ENCODE measurements at places on chromosomes 4 and X.

DNA sequence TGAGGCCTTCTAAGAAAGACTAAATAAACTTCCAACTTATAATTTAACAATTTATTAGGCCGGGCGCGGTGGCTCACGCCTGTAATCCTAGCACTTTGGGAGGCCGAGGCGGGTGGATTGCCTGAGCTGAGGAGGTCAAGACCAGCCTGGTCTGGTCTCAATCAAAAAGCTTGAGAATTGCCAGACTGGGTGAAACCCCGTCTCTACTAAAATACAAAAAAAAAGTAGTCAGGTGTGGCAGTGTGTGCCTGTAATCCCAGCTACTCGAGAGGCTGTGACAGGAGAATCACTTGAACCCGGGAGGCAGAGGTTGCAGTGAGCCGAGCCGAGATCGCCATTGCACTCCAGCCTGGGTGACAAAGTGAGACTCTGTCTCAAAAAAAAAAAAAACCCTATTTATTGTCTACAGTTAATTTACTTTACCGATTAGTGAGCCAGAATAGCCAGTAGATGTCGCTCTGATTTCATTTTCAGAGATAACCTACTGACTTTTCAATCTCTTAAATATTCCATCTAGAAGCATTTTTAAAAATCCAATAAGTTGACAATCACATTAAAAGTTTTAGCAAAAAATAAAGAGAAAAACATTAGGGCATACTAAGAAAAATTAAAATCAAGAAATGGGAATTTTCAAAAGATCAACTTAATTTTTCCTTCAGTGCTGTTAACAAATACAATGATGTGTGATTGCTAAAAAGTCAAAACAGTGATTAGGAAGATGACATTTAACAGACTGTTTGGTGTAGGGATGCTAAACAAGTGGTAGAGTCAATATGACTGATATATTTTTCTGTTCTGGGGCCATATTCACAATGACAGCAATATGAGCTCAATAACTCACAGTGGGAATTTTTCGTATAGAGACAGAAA lies 4.3 kb upstream of the SHROOM3 start:
- peak; percentile 50 for DNase-seq

GRCh38 chrX:155956099-155956498 lies 41.4 kb upstream of the IL9R start:
- no peak for DNase-seq

DNA sequence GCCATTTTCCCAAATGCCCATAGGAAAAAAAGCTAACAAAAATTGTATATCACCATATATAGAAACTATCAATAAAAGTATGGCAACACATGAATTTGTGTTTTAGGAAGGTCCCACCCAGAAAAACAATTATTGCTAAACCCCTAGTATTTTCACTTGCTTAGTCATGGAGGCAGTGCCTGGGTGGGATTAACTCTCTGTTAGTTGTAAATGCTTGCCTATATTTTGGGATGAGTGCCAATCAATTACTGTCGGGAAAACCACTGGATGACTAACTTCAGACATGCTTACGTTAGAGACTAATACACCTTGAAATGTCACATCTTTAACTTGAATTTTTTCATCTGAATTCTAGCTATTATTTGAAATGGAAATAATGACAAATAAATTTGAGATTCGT lies 33.9 kb downstream of the TMPRSS11A start:
- no peak for DNase-seq

- DNase-seq = no peak
Observed at GRCh38 chrX:108641589-108642272, 94.6 kb downstream of the IRS4 start.

DNA sequence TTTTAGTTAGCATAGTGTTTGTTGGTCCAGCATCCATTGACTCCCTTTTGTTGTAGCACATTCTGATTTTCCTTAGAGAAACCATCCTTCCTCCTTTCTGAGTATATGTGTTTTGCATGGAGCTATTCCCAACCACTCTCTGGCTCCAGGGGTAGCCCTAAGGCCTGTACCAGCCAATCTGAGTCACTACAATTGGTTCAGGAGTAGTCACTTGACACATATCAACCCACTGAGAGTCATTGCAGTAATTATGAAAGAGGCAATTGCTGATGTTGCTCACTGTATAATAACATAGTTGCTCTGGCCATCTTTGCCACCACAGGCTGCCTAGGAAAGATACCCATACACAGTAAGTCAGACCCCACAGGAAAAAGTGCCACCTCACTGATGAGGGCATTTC lies 71.2 kb upstream of the GRID2 start:
- DNase-seq = no peak

- no peak for DNase-seq
Observed at GRCh38 chrX:19343085-19343534, 617 bp upstream of the PDHA1 start.

DNA sequence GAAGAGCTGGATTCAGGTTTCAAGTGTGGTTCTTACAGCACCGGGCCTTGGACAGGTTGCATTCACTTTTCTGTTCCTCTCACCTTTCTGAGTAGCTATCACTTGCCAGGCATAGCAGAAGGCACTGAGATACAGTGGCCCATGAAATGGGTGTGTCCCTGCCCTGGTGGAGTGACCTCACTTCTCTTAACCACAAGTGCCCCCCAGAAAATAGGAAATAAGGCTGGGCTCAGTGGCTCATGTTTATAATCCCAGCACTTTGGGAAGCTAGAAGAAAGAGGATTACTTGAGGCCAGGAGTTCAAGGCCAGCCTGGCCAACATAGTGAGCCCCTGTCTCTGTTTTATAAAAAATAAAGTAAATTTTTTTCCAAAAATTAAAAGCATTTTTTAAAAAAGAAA lies 101.7 kb upstream of the KIT start:
- DNase-seq = no peak

DNA sequence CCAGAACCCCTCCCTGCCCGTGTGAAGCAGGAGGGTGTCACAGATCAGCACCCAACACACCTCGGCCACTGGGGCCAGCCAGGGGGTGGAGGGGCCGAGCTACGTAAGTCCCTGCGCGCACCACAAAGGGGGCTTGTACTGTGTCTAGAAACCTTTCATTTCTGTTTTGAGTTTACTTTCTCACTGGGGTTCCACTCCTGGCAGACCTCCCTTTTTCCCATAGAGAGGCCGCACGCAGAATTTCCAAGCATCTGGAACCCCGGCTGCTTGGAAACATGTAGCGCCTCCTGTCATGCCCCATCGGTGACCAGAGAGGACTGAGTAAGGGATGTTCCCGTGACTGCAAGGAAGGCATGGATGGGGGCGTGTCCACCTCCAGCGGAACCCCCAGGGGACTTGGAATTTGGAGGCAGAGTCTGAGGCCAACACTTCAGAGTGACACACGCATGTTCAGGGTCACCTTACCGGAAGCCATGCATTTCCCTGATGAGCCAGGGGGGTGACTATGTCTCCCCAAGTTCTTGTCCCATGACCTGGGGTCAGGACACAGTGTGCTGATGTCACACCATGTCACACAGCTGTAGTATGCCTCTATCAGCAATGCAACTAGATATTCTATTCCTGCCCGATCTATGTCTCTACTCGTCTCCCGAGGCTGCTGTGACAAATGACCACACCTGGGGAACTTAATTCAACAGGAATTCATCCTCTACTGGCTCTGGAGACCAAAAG lies 105.3 kb downstream of the DHRSX start:
- DNase-seq = no peak

- DNase-seq = peak; percentile 38
Observed at GRCh38 chr4:142840516-142841123, 5.5 kb downstream of the INPP4B start.

DNA sequence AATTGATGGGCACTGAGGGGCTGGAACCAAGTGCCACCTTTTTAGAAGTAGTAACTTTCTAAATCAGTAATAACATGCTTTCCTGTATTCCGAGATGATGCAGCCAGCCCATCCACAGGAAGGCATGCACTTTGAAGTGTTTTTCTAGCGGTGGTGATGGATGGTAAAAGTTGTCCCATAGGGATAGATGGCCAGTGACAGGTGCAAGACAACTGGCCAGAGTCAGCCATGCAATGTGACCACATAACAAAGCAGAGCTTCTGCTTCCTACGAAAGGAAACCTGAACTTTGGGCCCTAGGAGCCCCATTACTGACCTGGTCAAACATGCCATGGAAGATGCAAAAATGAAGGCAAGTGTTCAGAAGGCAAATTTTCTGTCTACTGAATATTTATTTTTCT lies 72.3 kb downstream of the NR3C2 start:
- DNase-seq = no peak

DNA sequence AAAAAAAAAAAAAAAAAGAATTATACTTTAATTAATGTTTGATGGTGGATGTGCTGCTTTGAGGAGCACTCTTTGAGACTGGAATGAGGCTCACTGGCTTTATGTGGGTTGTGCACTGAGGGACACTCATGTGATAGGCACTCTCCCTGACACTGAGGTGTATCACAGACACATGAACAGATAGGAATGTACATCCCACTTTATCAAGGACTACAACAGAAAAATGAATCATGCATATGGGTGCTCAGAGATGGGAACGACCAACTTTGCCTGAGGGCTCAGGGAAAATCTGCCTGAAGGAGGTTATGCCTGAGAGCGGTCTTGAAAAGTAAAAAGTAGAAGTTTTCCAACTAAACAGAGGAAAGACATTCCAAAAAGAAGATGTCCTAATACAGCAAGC lies 97.7 kb upstream of the RBPJ start:
- no peak for DNase-seq

DNA sequence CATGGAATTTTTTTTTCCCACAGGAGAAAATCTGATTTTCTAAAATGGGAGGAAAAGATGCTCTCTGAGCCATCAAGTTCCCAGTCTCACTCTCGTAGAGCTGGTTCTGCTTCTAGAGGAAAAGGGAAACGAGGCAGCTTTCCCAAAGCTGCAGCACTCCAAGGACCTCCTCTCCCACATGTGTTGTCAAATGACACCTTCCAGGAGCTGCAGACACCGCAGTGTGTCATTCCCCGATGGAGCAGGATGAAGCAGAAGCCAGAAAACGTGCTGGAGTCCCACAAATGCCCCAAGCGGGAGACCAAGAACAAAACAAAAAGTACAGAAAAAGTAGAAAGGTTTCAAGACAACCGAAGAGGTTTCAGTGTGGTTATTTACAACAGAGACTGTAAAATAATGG lies 348.1 kb downstream of the ARHGAP10 start:
- no peak for DNase-seq

DNA sequence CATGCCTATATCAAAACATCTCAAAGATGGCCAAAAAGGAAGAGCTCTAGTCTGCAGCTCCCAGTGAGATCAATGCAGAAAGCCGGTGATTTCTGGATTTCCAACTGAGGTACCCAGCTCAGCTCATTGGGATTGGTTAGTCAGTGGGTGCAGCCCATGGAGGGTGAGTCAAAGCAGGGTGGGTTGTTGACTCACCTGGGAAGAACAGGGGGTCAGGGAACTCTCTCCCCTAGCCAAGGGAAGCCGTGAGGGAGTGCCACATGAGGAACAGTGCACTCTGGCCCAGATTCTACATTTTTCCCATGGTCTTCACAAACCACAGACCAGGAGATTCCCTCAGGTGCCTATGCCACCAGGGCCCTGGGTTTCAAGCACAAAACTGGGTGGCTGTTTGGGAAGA lies 57.3 kb upstream of the FGF16 start:
- DNase-seq = no peak

- no peak for DNase-seq
Observed at GRCh38 chrX:1481636-1482529, 29.2 kb upstream of the ASMTL start.

DNA sequence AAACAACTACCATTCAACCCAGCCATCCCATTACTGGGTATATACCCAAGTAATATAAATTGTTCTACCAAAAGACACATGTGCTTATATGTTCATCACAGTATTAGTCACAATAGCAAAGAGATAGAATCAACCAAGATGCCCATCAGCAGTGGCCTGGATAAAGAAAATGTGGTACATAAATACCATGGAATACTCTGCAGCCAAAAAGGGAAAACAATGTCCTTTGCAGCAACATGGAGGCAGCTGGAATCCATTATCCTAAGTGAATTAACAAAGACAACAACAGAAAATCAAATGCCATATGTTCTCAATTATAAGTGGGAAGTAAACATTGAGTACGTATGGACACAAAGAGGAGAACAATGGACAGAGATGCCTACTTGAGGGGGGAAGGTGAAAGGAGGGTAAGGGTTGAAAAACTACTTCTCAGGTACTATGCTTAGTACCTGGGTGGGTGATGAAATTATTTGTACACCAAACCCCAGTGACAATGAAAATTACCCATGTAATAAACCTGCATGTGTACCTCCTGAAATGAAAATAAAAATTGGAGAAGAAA lies 632.1 kb upstream of the AADAT start:
- no peak for DNase-seq

GRCh38 chr4:130186931-130187330 lies 1091.0 kb downstream of the C4orf33 start:
- DNase-seq = no peak

DNA sequence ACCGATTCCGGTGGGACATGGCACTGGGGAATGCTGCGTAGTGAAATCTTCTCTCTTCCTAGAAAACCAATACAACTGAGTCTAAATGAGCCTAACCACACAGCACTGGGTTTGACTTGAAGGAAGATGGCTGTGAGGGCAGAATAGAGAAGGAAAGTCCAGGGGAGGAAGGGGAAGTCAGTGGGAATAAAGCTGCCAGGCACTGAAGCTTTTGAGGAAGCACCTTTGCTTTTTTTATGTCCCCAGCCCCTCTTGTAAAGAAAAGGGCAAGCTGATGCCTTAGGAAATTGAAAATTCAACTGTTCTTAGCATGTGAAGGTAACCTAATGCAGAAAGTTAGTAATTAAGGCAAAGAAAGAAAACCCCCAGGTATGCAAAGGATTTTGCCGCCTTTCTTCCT lies 20.6 kb downstream of the MED28 start:
- no peak for DNase-seq

DNA sequence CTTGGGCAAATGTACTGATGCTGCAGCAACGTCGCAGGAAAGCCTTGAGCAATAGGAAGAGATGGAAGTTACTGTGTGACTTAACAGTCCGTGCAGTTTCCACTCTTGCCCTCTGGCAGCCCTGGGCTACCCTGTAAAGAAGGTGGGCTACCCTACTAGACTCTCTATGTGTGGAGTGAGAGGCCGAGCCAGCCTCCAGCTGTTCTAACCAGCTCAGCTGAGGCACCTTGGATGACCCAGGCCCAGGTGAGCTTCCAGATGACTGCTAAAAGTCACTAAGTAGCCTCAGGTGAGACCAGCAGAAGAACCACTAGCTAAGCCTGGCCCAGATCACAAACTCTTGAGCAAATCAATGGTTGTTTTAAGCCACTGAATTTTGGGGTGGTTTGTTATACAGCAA lies 34.9 kb upstream of the PPP2R2C start:
- DNase-seq = no peak

DNA sequence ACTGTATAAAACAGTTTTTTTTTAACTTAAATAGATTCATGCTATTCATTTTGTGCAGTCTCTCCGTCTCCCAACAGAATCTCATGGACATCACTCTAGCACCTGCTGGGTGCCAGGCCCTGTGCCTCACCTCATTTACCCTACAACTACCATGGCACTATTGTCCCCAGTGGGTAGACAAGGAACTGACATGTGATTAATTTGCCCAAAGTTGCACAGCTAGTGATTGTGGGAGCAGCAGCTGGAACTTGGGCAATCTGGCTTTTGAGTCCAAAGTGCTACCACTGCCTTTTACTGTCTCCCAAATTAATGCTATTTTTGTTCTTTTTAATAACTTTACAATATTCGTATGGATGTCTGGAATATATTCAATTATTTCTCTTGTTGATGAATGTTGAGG lies 11.2 kb upstream of the PGRMC2 start:
- DNase-seq = no peak

- DNase-seq = no peak
Observed at GRCh38 chrX:119669424-119670037, 23.4 kb downstream of the SEPTIN6 start.
